ENCODE measurements at places on chromosomes 1 and 21. TPM values are rescaled to one million over a fixed set of nuclear protein-coding genes. Genes with fewer than 3 reads are reported as not detected.
A peak's percentile ranks its signal among the peaks of the same experiment; 100 is the strongest.

- H3K27me3 ChIP-seq = peaks cover 4% of the 10 kb centered on the region
- no peak overlapping the region for H3K4me3 ChIP-seq
- H3K4me1 ChIP-seq = no peaks in the 10 kb centered on the region
- no peak overlapping the region for H3K27ac ChIP-seq
- no peak for DNase-seq
Measured at GRCh38 chr1:27885621-27886352, 13.4 kb downstream of the THEMIS2 start.

DNA sequence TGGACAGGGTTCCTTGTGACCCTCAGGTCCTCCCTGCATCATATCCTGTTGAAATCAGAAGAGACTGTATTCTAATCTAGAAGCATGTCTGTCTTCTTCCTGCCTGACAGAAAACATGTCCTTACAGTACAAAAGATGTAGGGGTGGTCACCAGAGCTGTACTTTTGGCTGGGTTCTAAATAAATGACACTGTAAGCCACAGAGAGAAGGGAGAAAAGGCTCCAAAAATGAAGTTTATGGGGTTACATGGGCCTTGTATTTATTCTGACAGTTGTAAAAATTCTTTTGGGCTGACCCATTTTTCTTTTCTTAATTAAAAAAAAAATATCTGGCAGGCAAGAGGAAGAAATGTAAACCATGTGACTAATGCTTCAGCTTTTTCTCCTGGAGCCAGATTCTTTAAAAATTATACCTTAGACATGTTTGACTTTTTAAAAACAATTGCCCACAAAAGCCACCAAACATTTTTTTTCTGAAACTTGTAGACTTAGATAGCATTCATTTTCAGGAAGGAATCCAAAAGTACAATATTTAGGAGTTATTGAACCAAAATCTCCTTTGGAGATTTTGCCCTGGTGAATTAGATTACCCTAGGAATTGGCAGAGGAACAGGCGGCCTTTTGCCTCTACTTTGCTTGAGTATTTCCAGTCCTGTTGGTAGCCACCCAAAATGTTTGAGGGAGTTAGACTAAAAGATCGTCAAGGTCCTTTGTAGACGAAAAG lies 17.1 kb downstream of the RGL1 start:
- no peaks in the 10 kb centered on the region for H3K27me3 ChIP-seq
- DNase-seq = no peak
- H3K4me3 ChIP-seq = no peak overlapping the region
- no peak overlapping the region for H3K27ac ChIP-seq

- no peak overlapping the region for H3K27ac ChIP-seq
- no peak for DNase-seq
- H3K4me3 ChIP-seq = no peak overlapping the region
- no peaks in the 10 kb centered on the region for H3K4me1 ChIP-seq
Measured at GRCh38 chr1:63670164-63670563, 77.0 kb downstream of the PGM1 start.

DNA sequence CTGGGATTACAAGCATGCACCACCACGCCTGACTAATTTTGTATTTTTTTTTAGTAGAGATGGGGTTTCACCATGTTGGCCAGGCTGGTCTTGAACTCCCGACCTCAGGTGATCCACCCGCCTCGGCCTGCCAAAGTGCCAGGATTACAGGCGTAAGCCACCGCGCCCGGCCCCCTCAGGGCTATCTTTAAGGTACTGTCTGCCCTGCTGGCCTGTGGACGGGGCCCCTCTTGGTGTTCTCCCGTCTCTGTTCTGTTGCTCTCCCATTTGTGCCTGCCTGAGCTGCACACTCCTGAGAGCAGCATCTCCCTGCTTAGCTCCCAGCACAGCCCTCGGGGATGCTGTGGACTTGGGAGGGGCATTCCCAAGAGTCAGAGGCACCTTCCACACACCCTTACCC lies 13.9 kb downstream of the MYBPH start:
- peaks cover 4% of the 10 kb centered on the region for H3K4me1 ChIP-seq
- peaks cover 11% of the 10 kb centered on the region for H3K27me3 ChIP-seq
- H3K36me3 ChIP-seq = peaks cover 32% of the 10 kb centered on the region
- no peak for DNase-seq
- no peak overlapping the region for H3K27ac ChIP-seq
- H3K4me3 ChIP-seq = no peak overlapping the region

DNA sequence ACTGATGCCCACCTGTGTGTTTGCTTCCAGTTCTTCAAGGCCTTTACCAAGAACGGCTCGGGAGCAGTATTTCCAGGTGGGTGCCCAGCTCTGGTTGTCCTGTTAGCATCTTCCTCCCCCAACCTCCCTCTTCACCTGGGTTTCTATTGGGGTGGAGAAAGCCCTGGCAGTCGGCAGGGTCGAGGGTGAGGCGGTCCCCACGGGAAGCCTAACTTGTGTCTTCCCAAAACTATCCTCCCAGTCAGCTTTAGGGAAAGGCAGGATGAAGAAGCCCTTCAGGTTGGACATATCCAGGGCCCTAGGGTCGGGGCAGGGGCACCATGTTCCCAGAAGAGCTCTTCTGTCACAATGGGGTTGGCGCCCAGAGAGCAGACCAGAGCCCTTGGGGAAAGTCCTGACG lies 20.6 kb downstream of the QSOX1 start:
- H3K36me3 ChIP-seq = peaks cover 3% of the 10 kb centered on the region
- no peak overlapping the region for H3K27ac ChIP-seq
- peaks cover 14% of the 10 kb centered on the region for H3K27me3 ChIP-seq
- peak; percentile 7 for DNase-seq

GRCh38 chr21:24045775-24046215 lies 1561.5 kb downstream of the MRPL39 start:
- H3K4me1 ChIP-seq = no peaks in the 10 kb centered on the region
- H3K27ac ChIP-seq = no peak overlapping the region
- no peaks in the 10 kb centered on the region for H3K27me3 ChIP-seq
- DNase-seq = peak; percentile 66
- no peaks in the 10 kb centered on the region for H3K36me3 ChIP-seq

DNA sequence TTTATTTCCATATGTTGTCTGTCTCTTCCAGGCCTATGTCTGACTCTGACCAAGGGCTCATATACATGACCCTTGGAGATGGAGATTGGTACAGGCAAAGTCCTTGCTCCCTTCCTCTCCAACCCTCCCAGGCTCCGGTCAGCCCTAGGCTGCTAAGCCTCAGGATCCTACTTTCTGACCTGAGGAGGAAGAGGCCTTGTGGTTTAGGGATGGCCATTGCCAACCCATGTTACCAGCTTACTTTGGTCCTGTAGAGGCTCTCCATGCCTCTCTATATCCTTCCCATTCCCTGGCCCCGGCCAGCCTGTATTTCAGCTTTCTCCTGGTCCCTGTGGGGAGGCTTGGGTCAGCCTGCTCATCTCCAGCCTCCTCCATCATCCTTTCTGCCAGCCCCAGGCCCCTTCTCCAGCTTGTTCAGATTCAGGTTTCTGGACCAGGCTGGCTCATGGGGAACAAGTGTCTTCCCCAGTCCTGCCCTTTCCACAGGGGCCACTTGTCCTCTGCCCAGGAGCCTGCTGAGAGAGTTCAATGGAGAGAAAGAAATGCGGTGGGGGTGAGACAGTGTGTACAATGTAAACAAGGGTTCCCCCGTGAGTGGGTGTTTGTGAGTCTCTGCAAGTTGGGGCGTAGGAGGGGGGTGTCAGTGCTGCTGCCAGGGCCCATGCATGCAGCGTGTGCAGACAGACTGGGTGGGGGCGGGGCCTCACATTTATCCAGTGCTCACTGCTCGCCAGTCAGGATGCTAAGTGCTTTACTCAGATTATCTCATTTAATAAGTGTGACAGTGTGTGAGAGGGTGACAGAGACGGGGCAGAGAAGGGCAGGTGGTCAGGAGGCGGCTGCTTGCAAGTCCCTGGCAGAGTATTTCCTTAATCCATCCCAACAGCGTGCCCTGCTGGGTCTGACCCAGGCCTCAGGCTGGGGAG lies 31.3 kb upstream of the FOXO6 start:
- no peaks in the 10 kb centered on the region for H3K4me1 ChIP-seq
- H3K36me3 ChIP-seq = peaks cover 4% of the 10 kb centered on the region
- peaks cover 4% of the 10 kb centered on the region for H3K27me3 ChIP-seq
- no peak for DNase-seq
- H3K4me3 ChIP-seq = no peak overlapping the region

- no peaks in the 10 kb centered on the region for H3K4me1 ChIP-seq
- H3K36me3 ChIP-seq = no peaks in the 10 kb centered on the region
- H3K27me3 ChIP-seq = no peaks in the 10 kb centered on the region
Measured at GRCh38 chr21:14602382-14602958, 56.4 kb upstream of the SAMSN1 start.

DNA sequence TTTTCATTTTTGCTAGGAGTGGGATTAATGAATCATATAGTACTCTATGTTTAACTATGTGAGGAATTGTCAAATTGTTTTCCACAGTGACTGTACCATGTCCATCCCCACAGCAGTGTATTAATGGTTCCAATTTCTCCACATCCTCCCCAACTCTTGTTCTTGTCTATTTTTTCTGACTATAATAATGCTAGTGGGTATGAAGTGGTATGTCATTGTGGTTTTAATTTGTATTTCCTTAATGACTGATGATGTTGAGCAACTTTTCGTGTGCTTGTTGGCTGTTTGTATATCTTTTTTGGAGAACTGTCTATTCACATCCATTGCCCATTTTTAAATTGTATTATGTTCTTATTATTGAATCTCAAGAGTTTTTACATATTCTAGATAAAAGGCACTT lies 10.0 kb upstream of the KPRP start:
- H3K27ac ChIP-seq = no peak overlapping the region
- no peak for DNase-seq
- H3K4me1 ChIP-seq = no peaks in the 10 kb centered on the region

DNA sequence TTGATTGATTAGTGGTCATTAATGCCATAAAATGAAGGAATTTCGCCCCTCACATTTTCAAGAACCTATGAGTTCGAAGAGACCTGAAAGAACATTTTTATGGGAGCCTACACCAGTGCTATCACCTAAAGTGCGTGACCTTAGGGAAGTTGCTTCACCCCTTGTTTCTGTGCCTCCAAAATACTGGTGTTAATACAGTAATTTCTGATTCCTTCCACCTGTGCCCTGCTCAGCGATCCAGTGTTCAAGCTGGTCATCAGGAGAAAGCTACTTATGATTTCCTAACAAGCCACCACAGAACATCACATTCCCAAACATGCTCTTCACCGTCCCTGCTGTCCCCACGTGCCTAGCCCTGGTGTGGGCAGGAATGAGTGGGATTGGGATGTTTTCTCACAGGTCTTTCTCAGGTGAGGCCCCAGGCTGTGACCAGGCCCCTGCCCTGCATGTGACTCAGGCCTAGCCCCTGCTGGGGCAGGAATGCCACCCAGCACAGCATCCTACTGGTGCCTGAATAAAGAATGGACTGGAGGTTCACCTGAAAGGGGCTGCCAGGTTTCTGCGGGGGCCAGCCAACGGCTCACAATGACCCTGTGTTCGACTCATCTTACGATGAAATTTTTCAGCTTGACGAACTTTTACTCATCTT lies 60.3 kb downstream of the CD247 start:
- peaks cover 5% of the 10 kb centered on the region for H3K4me1 ChIP-seq
- no peak for DNase-seq
- H3K27me3 ChIP-seq = peaks cover 17% of the 10 kb centered on the region
- peaks cover 5% of the 10 kb centered on the region for H3K36me3 ChIP-seq
- no peak overlapping the region for H3K27ac ChIP-seq
- no peak overlapping the region for H3K4me3 ChIP-seq

NDUFS2 gene
- 112 TPM for total RNA-seq

TXNIP gene
- total RNA-seq = 126 TPM

RPE65 gene
- not detected for total RNA-seq

FAM177B gene
- not detected for total RNA-seq

OR2G2 gene
- not detected for total RNA-seq

CNTN2 gene
- 208 TPM for total RNA-seq

PLD5 gene
- 0.96 TPM for total RNA-seq

ETV3L gene
- total RNA-seq = not detected

AMY1A gene
- total RNA-seq = not detected

TCHH gene
- 0.49 TPM for total RNA-seq

EXTL1 gene
- total RNA-seq = 2.6 TPM
